ENCODE measurements at places on chromosomes 7 and 10. TPM values are rescaled to one million over a fixed set of nuclear protein-coding genes. Genes with fewer than 3 reads are reported as not detected.
A peak's percentile ranks its signal among the peaks of the same experiment; 100 is the strongest.

Gene CPA4
- not detected for polyA plus RNA-seq

Gene PRLHR
- not detected for polyA plus RNA-seq

Gene NUTM2A
- polyA plus RNA-seq: 1.5 TPM

Gene AQP1
- polyA plus RNA-seq: not detected

DNA sequence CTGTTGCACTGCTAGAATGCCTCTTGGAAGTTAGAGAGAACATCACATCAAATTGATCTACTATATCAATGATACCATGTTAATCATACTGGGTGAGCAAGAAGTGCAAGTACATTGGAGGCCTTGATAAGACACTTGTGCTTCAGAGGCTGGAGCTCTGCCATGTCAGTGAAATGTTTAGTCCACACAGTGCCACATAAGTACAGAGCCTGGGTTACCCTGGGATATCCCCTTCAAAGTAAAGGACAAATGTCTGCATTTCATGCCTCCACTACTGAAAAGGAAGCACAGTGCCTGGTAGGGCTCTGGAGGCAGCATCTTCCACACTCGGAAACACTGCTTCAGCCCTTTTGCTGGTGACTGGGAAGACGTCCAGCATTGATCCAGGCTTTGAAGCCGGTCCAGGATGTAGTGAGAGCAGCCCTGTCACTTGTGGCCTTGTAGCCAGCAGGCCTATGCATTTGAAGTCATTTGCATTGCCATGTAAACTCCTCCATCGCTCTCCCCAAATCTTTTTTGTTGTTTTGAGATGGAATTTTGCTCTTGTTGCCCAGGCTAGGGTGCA, 15.7 kb upstream of the STN1 start:
- DNase-seq: no peak

GRCh38 chr7:69656890-69657289, 58.6 kb downstream of the AUTS2 start:
- DNase-seq: no peak

GRCh38 chr10:86100581-86101061, 266.0 kb downstream of the GRID1 start:
- no peak for DNase-seq

DNA sequence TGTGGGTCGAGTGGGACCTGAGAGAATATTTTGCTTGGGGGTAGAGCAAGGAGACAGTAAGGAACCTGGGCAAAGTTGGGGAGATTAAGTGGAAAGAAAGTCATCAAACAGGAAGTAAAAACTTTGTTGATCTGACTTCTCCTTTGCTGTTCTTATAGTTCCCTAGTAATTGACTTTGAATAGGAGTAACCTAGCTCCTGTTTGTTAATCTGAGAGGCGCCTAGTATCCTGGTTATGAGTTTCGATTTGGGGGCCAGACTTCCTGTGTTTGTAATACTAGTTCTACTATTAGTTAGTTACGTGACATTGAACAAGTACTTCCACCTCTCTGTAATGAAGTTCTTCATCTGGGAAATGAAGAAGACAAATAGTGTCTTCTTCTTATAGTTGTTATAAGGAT, 99.1 kb downstream of the ZNF365 start:
- peak; percentile 52 for DNase-seq

DNA sequence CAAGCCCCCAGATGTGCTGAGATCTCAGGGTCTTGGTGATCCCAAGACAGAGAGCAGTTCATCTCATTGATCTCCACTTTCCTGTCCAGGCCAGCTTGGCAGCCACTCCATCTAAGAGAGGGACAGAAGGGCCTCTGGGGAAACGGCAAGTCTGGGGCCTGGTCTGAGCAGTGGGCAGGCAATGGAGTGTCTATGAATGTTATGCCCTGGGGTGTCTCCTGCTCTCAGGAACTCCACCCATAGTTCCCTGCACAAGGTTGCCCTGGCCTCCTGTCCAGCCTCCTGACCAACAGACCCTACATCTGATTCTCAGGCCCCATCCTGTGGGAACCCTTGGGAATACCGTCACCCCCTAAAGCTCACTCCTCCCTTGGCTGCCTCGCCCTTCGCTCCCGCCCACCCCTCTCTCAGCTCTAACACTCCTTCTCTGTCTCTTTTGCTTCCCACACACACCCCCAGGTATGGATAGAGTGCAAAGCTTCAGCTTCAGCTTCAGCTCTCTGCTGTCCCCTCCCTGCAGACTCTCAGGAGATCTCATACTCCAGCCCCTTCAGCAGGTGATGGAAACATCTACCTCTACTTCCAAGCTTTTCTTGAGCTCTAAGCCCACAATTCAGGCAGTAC, 83.0 kb downstream of the HIF1AN start:
- DNase-seq: no peak
